ENCODE measurements at places on chromosomes 2 and 18.

- DNase-seq = no peak
Measured at GRCh38 chr2:152071092-152071491, 27.8 kb downstream of the CACNB4 start.

DNA sequence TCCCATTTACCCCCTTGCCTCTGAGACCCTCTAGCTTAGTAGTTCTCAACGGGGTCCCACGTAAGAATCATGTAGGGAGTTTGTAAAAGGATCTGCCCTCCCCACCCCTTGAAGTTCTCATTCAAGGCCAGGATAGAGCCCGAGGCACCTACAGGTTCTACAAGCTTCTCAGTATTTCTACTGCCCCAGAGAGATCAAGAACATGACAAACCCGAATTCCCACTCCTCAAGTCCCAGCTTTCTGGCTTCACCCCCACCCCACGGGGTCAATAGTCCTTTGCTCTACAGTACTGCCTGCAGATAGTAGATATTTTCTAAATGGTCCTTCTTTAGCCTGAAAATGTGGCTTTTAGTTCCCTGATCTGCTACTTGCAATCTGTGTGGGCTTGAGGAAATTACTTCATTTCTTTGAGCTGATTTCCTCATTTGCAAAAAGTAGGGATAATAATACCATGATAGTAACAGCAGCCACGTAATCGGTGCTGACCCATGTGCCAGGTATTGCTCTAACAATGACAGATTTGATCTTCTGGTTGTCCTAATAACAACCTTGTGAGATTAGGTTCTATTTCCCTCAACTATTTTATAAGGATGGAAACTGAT lies 7.1 kb downstream of the CIB4 start:
- no peak for DNase-seq

DNA sequence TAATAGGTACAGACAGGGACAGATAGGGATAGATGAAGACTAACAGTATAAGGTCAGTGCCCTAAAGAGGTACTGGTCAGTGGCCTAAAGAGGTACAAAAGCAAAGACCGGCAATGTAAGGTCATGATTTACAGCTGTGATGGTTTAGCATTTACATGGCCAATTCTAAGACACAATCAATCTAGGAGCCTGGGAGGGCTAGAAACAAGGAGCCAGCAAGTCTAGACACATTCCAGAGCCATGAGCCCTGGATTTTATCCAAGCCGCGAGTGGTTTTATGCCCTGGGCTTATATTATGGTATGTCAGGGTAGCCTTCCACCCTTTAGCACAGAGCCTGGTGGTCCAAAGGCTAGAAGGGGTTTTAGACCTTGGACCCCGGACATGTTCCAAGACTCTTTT lies 124.2 kb downstream of the CBLN2 start:
- no peak for DNase-seq

GRCh38 chr2:167508709-167509108 lies 620.4 kb downstream of the XIRP2 start:
- no peak for DNase-seq

GRCh38 chr2:134835471-134835870 lies 2.9 kb upstream of the ACMSD start:
- DNase-seq = no peak

GRCh38 chr2:112480530-112481049 lies 1.4 kb upstream of the TTL start:
- DNase-seq = no peak

Data from NCI-H460 (cell line).